CD4-positive, alpha-beta T cell treated with Interleukin-4 for 1 hour (primary cell): ENCODE measurements at places on chromosomes 13 and 19.

- no peak for DNase-seq
Measured at GRCh38 chr13:52712385-52712784, 27.2 kb downstream of the CNMD start.

DNA sequence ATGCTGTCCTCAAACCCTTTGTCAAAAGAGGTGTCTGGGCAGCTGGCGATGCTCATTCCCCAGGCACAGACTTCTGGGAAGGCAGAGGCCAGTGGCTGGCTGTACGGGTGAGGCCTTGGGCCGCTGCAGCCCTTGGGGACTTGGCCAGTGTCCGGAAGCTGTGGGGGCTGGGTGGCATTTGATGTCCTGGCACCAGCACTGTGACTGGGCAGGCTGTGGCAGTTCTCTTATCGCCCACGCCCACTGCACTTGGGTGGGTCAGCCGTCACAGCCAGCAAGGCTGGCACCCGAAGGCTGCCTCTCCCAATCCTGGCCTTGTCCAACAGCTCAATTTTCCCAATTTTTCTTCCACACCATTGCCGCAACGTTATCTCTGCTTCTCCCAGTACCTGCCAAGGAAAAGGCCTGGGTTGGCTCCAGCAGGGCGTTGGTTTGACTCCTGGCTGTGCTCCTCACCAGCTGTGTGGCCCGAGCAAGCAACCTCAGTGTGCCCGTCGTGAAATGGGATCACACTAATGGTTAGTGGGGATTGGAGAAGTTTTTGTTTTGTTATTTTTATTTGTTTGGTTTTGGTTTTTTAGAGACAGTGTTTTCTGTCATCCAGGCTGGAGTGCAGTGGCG is 12.7 kb upstream of the SLC44A2 start:
- DNase-seq: no peak

GRCh38 chr19:3274942-3275582 is 50.6 kb downstream of the CELF5 start:
- DNase-seq: peak; percentile 46

GRCh38 chr19:51093101-51093500 is 10.4 kb upstream of the KLK14 start:
- no peak for DNase-seq
